Dermis microvascular lymphatic vessel endothelial cell (primary cell): ENCODE measurements at places on chromosomes 6 and 20. TPM values are rescaled to one million over a fixed set of nuclear protein-coding genes. Genes with fewer than 3 reads are reported as not detected.
A peak's percentile ranks its signal among the peaks of the same experiment; 100 is the strongest.

- DNase-seq = peak; percentile 87
Measured at GRCh38 chr6:166542580-166542912, 43.9 kb downstream of the RAMACL start.

GRCh38 chr6:1027109-1027794 lies 284.6 kb upstream of the FOXQ1 start:
- DNase-seq = no peak

- no peak for DNase-seq
Measured at GRCh38 chr20:53760025-53760441, 166.4 kb upstream of the ZNF217 start.

GRCh38 chr20:16215041-16215440 lies 358.2 kb downstream of the KIF16B start:
- DNase-seq = no peak

GRCh38 chr6:169070506-169071176 lies 183.0 kb downstream of the THBS2 start:
- DNase-seq = no peak

GRCh38 chr6:39215640-39216158 lies 13.6 kb downstream of the KCNK5 start:
- no peak for DNase-seq

DNA sequence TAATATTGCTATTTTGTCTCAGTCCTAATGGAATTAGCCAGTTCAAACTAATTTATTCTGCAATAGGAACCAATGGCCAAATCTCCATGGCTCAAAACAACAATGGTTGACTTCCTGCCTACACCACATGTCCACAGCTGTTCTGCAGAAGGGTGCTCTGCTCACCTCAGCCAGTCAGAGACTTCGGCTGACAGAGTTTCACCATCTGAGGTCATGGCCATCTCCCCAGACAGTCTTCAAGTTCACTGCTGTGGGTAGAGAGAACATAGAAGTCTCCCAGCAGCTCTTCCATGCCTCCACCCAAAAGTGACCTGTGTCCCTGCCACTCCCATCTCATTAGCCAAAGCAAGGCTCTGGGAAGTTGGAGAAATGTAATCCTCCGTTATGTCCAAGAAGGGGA lies 65.1 kb upstream of the FOXC1 start:
- no peak for DNase-seq

DNA sequence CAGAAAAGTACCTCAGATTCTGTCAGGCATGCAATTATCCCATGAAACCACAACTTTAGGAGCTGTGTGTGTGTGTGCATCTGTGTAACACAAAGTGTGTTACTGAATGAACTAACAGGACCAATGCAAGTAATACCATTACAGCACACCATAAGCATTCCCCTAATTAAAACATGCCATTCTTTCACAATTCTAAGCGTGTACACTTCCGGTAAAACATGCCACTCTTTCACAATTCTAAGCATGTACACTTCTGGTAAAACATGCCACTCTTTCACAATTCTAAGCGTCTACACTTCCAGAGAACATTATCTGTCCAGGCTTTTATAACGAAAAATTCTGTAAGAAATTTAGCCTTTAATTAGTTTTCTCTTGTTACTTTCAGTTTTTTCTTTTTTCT lies 238.2 kb downstream of the GMDS start:
- DNase-seq = no peak

DNA sequence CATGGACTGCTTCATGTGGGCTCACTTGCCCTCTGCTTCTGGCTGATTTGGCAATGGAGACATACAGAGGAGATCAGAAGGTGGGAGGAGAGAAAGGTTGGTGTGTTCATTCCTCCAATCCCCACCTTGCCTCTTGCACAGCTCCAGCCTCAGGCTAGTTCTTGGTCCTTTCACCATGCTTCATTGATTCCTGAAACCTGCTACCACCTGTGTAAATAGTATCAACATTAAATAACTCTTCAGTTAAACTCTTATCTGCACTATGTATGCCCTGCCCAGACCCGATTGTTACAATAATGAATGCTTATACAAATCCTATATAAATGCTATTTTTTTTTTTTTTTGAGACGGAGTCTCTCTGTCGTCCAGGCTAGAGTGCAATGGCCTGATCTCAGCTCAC lies 174.5 kb downstream of the CD83 start:
- DNase-seq = no peak

The MAP7 gene
- 0.51 and 1.0 TPM in 2 replicates for total RNA-seq

The PROKR2 gene
- not detected in 2 replicates for total RNA-seq
